LHCN-M2 (cell line): ENCODE measurements at places on chromosomes 3 and 15. TPM values are rescaled to one million over a fixed set of nuclear protein-coding genes. Genes with fewer than 3 reads are reported as not detected.

DNA sequence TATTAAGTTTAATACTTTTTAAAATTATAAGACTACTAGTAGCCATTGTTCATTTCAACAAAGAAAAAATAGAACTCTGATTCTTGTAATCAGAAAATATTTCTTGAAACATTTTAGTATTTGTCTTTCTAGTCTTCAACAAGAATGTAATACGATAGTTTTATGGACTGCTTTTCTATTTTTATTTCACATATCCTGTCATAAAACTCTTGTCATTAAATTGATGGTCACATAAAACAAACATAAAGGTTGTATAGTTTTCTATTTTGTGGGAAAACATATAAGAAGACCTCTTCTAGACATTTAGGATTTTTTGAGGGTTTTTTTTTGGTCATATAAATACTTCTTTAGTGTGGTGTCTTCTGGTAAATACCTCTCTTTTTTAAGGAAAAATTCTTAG lies 62.4 kb downstream of the ATP2C1 start:
- no peak for DNase-seq

DNA sequence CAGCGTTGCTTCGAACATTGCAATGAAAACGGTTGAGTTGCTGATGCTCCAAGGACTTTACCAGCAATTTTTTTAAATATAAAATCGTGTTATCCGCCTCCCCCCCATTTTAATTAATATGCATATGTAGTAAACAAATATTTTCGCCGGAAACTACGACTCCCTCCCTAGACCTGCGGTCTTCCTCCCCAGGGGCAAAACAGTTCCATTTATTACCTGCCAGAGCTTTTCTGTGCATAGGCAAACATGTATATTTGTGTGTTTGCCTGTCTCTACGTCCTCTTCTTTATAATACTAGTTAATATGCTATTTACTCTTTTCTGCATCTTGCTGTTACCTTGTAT lies 593 bp upstream of the RSL24D1 start:
- DNase-seq = no peak

- DNase-seq = no peak
Measured at GRCh38 chr15:78205337-78205736, 29.0 kb downstream of the ACSBG1 start.

GRCh38 chr3:23113455-23114171 lies 89.5 kb upstream of the UBE2E2 start:
- DNase-seq = peak; percentile 34

- DNase-seq = no peak
Measured at GRCh38 chr3:36603423-36603822, 160.9 kb downstream of the DCLK3 start.

GRCh38 chr3:20405744-20406143 lies 219.7 kb upstream of the SGO1 start:
- peak; percentile 69 for DNase-seq

- DNase-seq = no peak
Measured at GRCh38 chr15:27353856-27354255, 382.9 kb downstream of the GABRG3 start.

- DNase-seq = no peak
Measured at GRCh38 chr15:97729270-97729669, 231.2 kb upstream of the ARRDC4 start.

DNA sequence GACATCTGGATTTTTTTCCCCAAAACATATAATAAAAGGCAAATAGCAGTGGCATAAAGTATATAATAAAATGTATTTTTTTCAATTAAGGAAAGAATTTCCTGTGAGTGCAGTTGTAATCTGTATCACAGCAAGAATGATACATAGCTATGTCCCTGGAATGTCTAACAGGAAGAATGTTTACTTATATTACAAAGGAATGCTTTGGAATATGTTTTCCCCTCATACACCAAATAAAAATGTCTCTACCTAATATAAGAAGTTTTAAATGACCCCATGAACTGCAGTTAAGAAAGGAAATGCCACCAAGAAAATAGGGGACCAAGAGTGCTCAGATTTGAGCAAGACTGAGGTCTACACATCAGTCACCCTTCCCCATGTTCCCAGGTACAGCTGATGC lies 38.0 kb upstream of the ATP11B start:
- peak; percentile 21 for DNase-seq

DNA sequence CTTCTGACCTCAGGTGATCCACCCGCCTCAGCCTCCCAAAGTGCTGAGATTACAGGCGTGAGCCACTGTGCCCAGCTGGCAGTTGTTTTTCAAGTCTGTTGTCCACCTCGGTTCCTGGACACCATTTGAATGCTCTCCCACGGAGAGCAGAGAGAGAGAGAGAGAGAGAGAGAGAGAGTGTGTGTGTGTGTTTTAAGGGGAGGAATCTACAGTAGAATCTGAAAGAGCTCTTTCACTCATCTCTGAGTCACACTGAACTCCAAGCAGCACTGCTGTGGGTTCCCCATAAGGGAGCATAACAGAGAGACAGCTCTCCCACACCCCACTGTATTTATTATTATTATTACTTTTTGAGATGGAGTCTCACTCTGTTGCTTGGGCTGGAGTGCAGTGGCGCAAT lies 156.6 kb downstream of the RPLP1 start:
- peak; percentile 37 for DNase-seq

DNA sequence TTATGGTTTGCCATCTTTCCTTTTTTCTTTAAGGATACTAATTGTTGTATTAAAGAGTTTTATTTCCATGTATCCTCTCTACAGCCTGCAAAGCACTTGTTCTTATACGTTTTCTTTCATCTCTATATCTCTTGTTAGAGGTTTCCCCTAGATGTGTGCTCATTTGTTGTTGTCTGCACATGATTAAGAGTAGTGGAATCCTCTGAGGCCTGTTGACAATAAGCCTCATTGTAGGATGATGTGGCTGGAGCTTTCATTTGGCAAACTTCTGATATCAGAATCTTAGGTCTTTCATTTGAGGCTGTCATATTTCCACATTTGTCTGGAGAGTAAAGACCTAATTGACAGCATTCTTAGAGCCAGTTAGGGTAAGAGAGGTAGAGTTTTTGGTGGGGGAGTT lies 506.0 kb downstream of the DIPK2A start:
- no peak for DNase-seq

DNA sequence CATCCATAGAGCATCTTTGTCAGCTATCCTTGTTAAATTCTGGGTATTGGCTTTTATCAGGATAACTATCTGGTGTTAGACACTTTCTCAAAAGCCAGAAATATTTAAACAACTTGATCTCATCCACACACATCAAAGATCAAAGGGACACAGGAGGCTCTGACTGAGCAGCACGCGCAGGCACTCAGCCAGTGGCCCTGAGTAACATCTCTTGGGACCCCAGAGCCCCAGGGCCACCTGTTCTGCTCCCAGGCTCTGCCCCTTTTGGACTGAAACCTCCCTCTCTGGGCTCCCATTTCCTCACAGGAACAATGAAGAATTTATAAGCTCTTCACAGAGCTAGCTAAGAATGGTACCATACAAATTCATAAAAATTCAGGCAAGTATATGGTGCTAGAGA lies 16.1 kb downstream of the ATP10A start:
- DNase-seq = peak; percentile 45

DNA sequence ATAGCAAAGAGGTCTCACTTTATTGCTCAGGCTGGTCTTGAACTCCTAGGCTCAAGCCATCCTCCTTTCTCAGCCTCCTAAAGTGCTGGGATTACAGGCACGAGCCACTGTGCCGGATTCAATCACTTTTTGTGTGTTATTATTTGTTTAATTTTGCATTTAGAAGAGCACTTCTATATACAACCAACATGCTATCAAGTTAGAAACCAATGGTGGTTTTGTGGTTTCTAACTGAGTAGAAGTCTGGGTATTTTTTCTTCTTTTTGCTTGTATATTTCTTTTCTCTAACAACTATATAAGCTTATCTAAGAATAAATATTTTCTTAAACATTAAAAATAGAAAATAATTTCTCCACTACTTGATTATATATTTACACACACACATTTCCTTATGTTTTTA lies 86.7 kb downstream of the PEAK1 start:
- no peak for DNase-seq

DNA sequence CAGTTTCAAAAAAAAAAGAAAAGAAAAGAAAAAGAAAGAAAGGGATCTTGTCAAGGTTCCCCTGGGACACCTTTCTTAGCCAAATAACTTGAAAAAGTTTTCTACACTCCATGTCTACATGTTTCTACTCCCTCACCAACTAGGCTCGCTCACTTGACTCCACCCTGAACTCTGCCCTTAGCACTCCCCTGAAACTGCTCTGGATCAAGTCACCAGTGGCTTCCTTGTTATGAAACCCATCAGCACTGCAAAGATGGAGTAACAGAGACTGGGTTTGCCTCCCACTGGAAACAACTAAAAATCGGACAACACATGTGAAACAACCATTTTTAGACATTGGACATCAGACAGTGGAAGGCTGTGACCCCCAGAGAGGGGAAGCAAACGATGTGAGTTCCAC lies 36.8 kb downstream of the TMEM40 start:
- DNase-seq = no peak

GRCh38 chr15:25712192-25712960 lies 150.8 kb downstream of the ATP10A start:
- no peak for DNase-seq

DNA sequence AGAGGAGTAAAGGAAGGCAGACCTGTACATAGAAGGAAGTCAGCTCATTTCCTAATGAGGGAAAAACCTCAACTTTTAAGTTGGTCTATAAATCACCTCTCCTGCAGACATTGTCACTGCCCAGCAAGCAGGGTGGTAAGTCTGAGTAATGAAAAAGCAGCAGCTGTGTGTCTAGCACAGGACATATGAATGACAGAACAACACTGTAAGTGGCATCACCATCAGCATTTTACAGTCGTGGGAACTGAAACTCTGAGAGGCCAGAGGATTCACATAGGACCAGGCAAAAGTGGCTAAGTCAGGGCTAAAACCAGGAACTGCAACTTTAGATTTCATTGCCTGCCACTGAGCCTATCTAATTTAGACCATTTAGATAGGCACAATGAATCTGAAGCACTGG lies 235.6 kb downstream of the CLSTN2 start:
- DNase-seq = peak; percentile 15

- peak; percentile 38 for DNase-seq
Measured at GRCh38 chr3:8755564-8756237, 13.7 kb downstream of the OXTR start.

GRCh38 chr3:151047636-151048035 lies 37.8 kb upstream of the MED12L start:
- no peak for DNase-seq

DNA sequence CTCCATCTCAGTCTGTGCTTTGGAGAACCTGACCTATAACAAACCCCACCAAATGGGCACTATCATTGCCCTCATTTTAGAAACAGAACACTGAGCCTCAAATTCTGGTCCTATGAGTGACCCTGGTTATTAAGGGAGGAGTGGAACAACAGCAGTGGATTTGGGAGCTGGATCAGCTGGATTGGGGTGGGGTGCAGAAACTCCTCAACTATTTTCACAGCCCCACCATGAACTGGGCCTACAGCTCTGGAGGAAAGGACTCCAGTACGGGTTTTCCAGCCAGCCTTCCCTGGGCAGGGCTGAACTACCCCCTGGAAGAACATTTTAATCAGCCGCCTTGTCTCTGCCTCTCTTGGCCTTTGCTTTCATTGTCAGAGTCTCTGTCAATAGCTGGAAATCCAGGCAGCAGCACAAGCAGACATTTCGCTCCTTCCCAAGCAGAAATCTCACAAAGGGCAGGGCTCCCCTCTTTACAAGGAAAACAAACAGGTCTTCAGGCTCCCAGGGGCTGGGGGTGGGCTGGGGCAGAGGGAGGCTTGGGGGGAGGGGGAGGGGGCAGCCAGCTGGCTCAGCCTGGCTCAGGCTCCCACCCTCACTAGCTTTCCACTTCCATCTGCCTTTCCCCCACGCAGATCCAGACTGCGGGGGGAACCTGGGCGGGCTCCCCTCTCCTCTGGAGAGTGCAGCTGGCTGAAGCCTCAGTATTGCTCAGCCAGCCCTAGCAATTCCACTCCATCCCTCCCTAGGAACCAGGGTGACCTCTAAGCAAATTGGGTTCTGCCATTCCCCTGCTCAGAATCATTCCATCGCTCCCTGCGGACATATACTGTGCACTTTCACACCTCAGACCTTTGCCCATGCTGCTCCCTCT lies 13.7 kb upstream of the TLE3 start:
- DNase-seq = peak; percentile 84

Gene TRIM59
- total RNA-seq = 33.0 and 45.5 TPM in 2 replicates

Gene CCR4
- not detected in 2 replicates for total RNA-seq

Gene PLSCR2
- not detected in 2 replicates for total RNA-seq

Gene NCK1
- total RNA-seq = 28.6 and 33.0 TPM in 2 replicates

Gene GCNT3
- 0.23 and 2.2 TPM in 2 replicates for total RNA-seq

Gene NPAP1
- not detected in 2 replicates for total RNA-seq

Gene FETUB
- 0.06 TPM in 1 of 2 replicates, not detected in the other for total RNA-seq

Gene CHRD
- total RNA-seq = 0.11 and 1.7 TPM in 2 replicates
